AG04449 (cell line): ENCODE measurements at places on chromosomes 5 and 9.

DNA sequence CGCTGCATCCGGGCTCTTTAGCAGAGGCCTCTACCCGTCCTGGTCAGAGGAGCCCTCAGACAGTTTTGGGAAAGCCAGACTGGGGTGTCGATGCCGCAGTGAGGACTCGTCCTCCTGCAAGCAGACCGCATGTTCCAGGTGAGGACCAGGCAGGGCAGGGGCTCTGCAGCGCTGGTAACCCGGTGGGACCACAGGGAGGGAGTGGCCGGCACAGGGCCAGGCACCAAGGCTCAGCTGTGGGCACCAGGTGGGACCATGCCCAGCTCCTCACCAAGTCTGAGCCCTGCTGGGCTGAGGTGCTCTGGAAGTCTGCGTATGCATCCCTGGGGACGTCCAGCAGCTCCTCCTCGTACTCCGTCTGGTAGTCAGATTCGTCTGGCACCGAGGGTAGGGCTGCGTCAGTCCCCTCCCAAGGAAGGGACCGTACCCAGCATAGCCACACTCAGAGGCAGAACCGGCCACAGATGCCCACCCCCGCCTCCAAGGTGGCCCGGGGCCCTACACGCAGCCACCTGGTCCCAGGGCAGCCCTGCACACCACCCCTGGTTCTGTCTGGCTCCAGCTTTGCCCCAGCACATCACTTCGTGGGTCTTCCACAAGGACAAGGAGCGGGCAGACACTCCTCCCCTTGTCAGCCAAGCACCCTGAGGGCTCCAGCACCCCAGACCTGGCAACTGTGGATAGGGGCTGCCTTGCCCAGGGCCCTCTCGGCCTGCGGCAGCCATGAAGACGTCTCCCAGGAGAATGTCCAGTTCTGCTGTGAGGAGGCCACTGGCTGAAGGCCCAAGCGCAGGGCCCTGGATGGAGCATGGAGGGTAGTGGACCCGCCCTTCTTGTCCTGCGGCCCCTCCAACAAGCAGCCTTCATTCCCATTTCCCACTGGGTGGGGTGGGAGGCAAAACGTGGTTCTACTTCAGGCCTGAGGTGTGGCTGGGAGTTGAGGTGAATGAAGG, 1.5 kb upstream of the NSMF start:
- no peak for DNase-seq

GRCh38 chr9:134825025-134825424, 55.6 kb upstream of the FCN2 start:
- no peak for DNase-seq

GRCh38 chr5:170228762-170229435, 3.9 kb upstream of the C5orf58 start:
- no peak for DNase-seq

- no peak for DNase-seq
Measured at GRCh38 chr9:125995706-125996105, 248.5 kb downstream of the PBX3 start.

GRCh38 chr9:13807118-13807517, 506.8 kb downstream of the NFIB start:
- no peak for DNase-seq

GRCh38 chr9:105087910-105088898, 156.2 kb upstream of the SLC44A1 start:
- DNase-seq, result no peak

DNA sequence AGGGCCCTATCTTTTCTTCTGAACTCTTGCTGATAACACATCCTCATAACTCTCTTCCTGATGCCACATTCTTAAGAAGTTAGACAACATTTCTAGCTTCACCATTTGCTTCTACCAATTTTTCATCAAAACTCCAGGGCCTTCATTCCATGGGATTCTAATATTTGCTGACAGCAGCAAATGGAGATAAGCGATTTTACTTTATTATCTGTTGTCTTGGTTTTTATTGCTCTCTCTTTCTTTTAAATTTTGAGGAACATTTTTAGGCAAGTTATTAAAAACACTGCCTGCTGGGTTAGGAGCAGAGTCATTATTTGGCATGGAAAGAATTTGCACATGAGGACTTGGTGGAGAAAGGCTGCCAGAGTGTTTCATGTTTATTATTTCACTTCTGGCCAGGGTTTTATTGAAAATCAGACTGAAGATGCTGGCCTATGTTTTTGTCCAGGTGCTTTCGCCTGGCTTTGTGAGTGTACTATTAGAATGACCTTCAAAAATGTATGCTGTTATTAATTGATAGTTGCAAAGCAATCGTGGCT, 27.7 kb downstream of the NSG2 start:
- DNase-seq, result no peak

GRCh38 chr5:177524539-177524900, 7.8 kb upstream of the DDX41 start:
- DNase-seq, result no peak

- DNase-seq, result no peak
Measured at GRCh38 chr9:93686880-93687236, 110.5 kb downstream of the PHF2 start.

DNA sequence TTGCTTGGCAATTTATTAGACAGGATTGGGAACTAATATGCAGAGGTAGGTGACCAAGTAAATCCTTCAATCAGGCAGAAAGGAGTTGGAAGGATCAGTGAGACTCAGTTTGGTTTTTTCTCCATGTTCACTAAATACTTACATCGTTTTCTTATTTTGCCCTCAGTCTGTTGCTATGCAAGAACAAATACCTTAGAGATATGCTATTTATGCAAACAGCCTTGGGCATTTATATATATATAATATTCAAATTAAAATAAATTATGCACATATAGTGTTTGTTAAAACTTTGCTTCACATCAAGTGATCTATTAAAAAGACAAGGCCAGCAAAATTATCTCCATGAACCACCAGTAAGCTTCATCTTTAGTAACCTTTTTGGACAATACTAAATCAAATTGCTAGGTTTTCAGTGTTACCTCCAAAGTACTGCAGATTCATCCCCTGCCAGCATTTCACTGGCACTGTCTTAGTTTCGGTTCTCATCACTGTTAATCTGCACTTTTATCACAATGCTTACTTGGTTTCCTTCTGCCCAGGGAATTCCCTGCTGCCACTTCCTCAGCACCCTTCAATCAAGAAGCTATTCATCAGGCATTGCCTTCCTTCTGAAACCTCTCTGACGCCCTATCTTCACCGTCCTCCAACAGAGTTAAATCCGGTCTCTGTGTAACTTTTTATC, 26.0 kb upstream of the LIFR start:
- DNase-seq, result no peak

- DNase-seq, result no peak
Measured at GRCh38 chr5:176646707-176647029, 616 bp upstream of the TSPAN17 start.
